ENCODE measurements at places on chromosomes 7 and 10. TPM values are rescaled to one million over a fixed set of nuclear protein-coding genes. Genes with fewer than 3 reads are reported as not detected.

The OPN4 gene
- not detected for total RNA-seq

The RAPGEF5 gene
- total RNA-seq, result 92.8 TPM

The CHAT gene
- not detected for total RNA-seq

The SPDYE6 gene
- not detected for total RNA-seq

The HKDC1 gene
- 53.6 TPM for total RNA-seq

The OLAH gene
- total RNA-seq, result not detected

The COX19 gene
- 18.2 TPM for total RNA-seq

The ASZ1 gene
- not detected for total RNA-seq

The PON3 gene
- 5.5 TPM for total RNA-seq

The HOXA9 gene
- 25.7 TPM for total RNA-seq

The UBTD1 gene
- total RNA-seq, result 1.4 TPM

The ENO4 gene
- not detected for total RNA-seq

The ANKRD1 gene
- not detected for total RNA-seq

The FLNC gene
- 4.2 TPM for total RNA-seq

The CTAGE8 gene
- not detected for total RNA-seq

The IGF2BP3 gene
- not detected for total RNA-seq

The PDZD7 gene
- total RNA-seq, result 55.9 TPM

The NUTM2A gene
- 2.3 TPM for total RNA-seq

The ZC3HAV1L gene
- total RNA-seq, result 10.9 TPM

The WASHC2C gene
- 70.6 TPM for total RNA-seq

The USP6NL gene
- 19.3 TPM for total RNA-seq

The OR2A5 gene
- total RNA-seq, result not detected

The CYP26C1 gene
- not detected for total RNA-seq

The INSYN2A gene
- 0.27 TPM for total RNA-seq

The LIPM gene
- not detected for total RNA-seq

The AKR1C1 gene
- total RNA-seq, result 10.0 TPM

The MRLN gene
- not detected for total RNA-seq

The CRYGN gene
- total RNA-seq, result not detected

The LLCFC1 gene
- total RNA-seq, result not detected

Measured in Peyer's patch (tissue), 4 donors.